Heart right ventricle (tissue), 16 donors: ENCODE measurements at places on chromosomes 16 and 17. TPM values are rescaled to one million over a fixed set of nuclear protein-coding genes. Genes with fewer than 3 reads are reported as not detected.
A peak's percentile ranks its signal among the peaks of the same experiment; 100 is the strongest.

CBX2 gene
- 1.5 TPM for total RNA-seq

C16orf89 gene
- total RNA-seq, result 13.9 TPM

- no peak for DNase-seq
These were observed 6.1 kb upstream of the MXRA7 start for GRCh38 chr17:76716839-76717215.

CDRT15L2 gene
- not detected for total RNA-seq

- DNase-seq, result no peak
These were observed 160.3 kb upstream of the RPH3AL start for GRCh38 chr17:512926-513325.

DNA sequence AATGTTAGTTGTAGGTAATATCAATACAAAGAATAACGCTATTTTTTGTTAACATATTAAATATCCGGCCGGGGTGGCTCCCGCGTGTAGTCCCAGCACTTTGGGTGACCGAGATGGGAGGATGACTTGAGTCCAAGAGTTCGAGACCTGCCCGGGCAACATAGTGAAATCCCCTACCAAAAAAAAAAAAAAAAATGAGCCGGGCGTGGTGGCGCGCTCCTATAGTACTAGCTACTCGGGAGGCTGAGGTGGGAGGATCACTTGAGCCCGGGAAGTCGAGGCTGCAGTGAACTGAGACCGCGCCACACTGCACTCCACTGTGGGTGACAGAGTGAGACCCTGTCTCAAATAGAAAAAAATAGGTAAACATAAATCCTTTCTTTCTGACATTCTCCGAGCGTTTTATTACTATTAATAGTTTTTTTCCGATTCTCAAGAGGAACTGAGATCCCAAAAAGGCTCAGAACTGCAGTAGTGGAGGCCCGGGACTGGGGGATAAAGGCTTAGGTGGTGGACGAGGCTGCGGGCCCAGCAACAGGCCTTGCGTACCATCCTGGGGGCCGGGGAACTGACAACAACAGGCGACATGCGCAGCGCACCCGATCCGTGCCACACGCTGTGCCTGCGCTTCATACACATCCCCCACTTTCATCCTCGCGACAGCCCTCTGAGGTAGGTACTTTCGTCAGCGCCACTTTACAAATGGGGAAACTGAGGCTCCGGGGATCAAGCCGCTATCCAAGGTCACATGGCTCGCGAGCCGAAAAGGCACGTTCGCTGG, 919 bp downstream of the N4BP1 start:
- DNase-seq, result peak; percentile 32
